ENCODE measurements at places on chromosomes 5 and 9.

DNA sequence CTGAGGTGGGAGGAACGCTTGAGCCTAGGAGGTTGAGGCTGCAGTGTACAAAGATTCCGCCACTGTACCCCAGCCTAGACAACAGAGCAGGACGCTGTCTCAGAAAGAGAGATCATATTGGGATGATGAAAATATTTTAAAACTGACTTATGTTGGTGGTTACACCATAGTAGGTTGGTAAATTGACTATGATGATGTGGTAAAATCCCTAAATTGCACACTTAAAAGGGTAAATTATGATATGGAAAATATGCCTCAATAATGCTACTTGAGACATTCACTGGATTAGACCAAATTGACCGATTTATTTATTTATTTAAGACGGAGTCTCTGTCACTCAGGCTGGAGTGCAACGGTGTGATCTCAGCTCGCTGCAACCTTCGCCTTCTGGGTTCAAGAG is 21.9 kb upstream of the TOR1B start:
- no peak for DNase-seq

DNA sequence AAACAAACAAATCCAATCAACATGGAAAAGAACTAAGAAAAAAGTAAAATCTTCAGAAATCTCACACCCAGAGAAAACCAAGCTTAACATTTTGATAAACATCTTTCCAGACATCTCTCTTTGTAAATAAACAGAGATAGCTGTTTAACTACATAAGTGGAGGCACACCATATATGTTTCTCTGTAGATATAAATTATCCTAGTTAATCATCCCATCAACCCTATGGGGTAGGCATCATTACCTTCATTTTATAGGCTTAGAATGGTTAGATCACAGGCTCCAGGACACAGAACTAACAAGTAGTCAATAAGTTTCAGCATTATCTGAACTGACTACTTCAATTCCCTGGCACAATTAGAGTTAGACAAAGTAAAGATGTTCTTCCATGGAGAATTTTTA is 22.4 kb upstream of the NDFIP1 start:
- no peak for DNase-seq

DNA sequence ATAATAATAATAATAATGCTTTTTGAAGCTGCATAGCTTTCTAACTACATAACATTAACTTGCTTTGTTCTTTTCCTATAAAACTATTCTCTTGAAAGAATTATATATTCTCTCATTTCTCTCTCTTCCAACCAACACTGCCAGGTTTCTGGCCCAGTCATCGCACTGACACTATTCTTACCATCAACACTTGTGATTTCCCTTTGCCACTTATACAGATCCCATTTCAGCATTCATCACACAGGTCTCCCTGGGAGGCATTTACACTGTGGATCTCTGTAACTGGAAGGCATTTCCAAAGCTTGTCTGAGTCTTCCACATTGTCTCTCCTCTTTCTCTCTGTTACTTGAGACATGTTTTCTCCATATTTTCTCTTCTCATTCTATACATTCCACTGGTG is 777.8 kb upstream of the ACO1 start:
- no peak for DNase-seq

DNA sequence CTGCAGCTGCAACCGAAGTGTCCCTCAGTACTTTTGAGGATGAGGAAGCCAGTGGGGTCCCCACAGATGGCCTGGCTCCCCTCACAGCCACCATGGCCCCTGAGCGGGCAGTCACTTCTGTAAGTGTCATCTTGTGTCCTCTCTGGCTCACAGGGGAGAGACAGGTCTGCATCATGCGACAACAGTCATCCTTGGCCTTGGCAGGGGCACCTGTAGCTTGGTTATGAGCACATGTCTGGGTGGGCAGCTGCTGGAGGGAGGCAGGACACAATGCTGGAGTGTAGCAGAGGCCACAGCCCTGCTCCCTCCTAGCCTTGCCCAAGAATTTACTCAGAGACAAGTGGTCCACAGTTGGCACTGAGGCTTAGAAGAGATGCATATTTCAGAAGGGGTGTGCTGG is 71.7 kb downstream of the COL15A1 start:
- DNase-seq: no peak

DNA sequence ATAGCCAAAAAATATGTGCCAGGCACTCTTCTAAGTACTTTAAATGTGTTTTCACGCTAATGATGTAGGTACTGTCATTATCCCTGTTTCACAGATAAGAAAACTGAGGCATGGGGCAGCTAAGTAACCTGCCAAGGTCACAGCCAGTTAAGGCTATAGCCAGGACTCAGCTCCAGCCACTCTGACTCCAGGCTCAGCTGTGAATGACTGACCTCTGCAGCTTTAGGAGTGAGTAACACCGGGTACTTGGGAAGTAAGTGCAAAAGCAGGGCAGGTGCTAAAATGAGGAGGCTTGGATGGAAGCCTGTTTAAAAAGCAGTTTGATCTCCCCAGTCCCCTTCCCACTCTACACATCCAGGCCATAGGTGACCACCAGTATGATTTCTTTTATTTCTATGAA is 10.6 kb upstream of the SHC3 start:
- DNase-seq: no peak

GRCh38 chr5:1874348-1874747 is 8.4 kb downstream of the IRX4 start:
- DNase-seq: no peak

- no peak for DNase-seq
Measured at GRCh38 chr5:98458726-98459125, 314.7 kb upstream of the RGMB start.

Measured in stimulated activated CD4-positive, alpha-beta T cell treated with anti-CD3 and anti-CD28 coated beads, Interleukin-12 subunit alpha, Interleukin-12 subunit beta, amount 100 ng/mL, for 24 hours (primary cell).